ENCODE measurements at places on chromosomes 12 and 14.

GRCh38 chr12:88946372-88946997, 366.2 kb upstream of the KITLG start:
- DNase-seq: no peak

- DNase-seq: no peak
Observed at GRCh38 chr14:73251516-73252215, 14.4 kb downstream of the PAPLN start.

- no peak for DNase-seq
Observed at GRCh38 chr14:20138520-20138919, at the start of gene OR4N5. TSS of gene OR4N5 (plus strand) at chr14:20138820. CDS start at chr14:20143736, 4,916 bp downstream.

DNA sequence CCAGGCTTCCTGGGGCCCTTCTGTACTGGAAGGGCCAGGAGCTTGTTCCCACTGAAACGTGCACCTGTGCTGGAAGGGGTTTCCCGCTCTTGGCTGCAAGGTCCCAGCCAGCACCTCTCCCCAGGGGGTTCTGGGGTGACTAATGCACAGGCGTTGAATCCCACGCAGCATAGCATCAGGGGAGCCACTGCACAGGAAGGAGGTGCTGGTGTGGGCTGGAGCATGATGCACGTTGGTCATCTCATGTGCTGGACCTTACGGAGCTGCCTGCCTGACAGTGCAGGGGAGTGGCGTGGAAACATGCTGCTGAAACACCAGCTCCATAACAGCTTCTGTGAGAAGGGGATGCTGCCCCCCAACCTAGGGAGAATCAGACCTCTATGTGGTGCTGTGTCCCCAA, 623.0 kb downstream of the AACS start:
- no peak for DNase-seq

DNA sequence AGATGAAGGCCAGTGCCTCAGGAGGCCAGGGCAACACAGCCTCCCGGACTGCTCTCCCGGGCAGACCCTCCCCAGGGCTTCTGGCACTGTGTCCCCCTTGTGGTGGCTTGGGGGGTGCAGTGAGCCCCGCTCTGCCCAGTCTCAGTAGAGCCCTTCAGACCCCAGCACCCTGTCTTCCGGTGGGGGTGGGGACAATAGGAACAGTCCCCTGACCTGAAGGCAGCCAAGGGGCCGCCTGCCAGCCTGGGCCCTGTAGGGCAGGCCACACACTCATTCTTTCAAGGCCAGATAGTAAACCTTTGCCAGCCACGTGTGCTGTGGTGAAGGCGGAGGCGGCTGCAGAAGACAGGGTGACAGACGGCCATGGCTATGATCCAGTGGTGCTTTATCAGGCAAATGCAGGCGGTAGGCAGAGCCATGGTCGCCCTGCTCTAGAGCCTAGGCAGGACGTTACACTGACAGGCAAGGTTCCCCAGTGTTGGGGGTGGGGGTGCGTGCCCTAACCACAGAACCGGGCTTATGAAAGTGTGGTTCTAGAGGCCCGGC, 15.0 kb downstream of the ZFYVE21 start:
- DNase-seq: no peak

DNA sequence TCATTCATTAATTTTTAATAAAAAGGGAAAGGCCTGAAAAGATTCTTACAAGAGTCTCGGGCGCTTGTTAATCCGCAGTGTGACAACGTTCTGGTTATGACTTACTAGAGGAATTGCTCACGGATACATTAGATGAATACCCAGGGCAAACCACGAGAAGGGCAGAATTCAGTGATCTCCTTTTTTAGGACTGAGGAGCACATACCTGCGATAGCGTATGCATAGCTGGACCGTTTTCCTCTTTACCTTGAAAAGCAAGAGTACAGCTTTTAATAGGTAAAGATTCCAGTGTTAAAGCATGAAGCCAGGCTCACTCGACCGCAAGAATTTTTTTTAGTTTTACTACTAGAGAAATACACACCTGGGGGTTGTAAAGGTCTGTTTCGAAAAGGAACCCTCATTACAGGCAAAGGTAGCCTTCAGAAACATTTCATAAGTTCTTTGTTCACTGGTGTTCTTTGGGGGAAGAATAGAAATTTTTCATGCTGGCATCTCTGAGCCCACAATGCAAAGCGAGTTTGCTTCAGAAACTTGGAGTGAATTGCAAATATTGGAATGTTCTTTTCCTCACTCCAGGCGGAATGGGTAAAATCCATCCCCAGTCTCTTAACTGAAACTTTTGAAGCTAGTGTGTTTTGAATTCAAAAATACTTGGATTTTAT, 953 bp downstream of the MAPK1IP1L start:
- no peak for DNase-seq

DNA sequence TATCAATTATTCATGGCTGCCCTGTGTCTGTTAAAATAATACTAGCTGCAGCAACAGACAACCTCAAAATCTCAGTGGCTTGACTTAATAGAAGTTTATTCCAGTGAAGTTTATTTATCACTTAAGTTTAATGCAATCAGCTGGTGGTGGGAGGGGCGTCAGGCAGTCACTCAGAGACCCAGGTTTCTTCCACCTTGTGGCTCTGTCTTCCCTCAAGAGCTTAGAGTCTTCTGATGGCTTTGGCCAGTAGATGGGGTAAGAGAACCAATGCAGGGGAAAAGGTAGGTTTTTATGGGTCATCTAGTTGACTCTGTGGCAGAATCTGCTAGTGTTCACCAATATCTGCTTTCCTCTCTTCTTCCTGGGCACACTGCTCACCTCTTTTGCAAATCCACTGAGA, 668.9 kb downstream of the AACS start:
- DNase-seq: no peak

DNA sequence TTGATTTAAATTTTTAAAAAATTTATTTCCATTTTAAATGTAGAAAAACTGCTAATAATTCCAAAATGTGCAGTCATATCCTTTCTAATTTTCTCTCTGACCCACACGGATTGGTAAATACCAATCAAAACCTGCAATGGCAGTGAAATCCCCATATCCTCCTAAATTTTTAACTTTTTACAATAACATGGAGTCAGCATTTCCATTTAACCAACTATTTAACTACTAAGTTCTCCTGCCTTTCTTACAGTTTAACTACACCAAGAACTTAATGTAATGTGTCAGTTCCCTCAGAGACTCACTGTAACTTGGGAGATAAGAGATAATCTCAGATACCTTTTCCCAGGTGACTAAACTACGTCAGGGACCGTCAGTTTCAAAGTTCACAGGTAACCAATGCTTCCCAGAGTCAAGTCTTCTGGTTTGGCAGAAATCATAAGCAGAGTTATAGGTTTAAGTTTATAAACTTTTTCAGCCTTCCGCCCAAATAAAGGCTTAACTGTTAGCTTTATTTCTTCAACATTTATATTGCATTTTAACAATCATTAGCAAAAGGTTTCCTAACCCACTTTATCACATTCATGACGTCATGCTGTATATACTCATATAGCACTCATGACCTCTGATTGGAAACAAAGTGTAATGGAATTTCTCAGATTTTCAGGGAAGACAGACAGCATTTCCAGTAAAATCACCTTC, 7.6 kb downstream of the KRAS start:
- no peak for DNase-seq

DNA sequence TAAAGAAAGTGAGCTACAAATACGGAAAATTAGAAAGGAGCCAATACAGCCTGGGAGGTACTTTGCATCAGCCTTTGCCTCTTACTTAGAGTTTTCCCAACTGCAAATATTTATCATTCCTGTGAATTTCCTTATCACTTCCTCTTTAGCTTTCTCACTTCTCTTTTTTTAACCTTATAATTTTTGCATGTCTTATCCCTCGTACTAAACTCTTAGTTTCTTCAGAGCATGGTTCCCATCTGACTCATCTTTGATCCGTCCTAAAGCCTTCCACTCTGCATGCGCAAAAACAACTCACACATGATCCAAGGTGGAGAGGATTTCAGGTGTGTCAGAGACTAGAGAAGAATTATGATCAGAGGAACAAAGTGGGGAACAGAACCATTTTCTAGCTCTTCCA, 9.6 kb upstream of the SNAPC1 start:
- no peak for DNase-seq
